EL (cell line): ENCODE measurements at places on chromosomes 2 and 18.

DNA sequence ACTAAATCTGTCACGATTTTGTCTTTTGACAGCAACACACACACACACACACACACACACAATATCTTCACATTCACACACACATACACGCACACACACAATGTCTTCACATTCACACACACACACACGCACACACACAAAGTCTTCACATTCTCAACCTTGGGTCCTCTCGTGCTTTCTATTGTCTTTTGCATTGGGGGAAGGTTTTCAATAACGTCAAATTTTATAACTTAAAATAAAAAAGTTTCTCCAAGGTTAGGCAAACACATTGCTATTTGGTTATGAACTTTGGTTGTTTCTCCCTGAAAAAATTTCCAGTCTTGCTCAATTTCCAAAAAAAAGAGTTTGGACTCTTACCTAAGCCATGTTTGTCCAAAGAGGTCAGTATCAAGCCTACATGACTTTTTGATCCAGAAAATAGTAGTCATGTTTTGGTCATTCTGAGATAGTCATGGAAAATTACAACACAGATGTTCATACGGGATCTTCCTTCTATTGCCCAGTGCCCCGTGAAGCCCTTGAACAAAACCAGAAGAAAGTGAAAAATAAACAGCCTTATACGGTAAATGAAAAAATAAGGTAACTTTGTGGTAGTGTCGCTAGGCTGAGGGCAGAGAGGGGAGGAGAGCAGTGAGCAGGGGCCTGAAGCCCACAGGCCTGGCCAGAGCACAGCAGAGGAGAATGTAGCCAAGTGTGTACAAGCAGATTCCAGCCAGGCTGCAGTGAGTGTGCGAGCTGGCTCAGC lies 542.8 kb upstream of the ID2 start:
- no peak for DNase-seq

DNA sequence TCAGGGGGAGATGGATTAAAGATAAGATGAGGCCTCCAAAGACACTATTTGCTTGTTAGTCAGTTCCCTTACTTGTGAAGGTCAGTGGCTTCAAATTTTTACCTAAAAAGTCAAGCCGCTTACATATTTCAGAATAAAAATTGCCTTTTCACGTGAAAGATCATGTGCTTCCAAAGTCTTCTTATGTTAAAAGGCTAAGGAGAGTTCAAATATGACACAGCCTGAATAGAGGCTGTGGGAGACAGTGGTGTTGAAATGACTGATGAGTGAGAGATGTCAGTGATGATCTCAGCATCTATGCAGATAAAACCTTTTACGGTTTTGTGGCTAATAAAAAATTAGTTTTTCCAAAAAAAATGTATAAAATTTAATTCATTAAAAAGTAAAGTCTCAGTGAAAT lies 40.5 kb downstream of the UPP2 start:
- no peak for DNase-seq

DNA sequence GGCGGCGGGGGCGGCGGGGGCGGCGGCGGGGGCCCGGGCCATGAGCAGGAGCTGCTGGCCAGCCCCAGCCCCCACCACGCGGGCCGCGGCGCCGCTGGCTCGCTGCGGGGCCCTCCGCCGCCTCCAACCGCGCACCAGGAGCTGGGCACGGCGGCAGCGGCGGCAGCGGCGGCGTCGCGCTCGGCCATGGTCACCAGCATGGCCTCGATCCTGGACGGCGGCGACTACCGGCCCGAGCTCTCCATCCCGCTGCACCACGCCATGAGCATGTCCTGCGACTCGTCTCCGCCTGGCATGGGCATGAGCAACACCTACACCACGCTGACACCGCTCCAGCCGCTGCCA lies 644 bp downstream of the ONECUT2 start:
- no peak for DNase-seq

DNA sequence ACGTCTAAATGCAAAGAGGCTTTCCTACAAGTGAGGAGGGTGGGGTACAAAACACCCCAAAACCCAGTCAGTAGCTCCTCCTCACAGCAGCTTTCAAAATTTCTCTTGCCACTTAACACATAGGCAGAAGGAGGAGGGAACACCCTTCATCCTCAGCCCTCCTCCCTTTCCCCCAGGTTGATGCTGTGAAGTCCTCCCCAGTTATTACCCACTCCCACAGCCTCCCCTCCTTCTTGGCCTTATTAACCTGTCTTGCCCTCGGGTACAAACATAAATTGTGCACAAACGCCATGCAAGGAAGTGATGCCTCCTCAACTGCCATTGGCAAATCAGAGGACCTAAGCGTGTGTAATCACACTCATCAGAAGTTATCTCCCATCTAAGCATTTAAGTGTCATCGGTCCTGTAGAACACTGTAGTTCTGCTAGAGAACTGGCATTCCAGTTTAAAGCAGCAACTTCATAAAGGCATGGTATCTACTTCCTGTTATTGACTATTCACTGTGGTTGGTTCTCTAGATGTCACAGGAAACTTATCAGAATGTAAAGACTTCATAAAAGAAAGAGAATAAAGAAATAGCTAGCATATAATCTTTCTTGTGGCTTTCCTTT lies at the start of gene DSC1:
DSC1 (minus strand) TSS at position 32 of the 611 bp plus-strand sequence. CDS start 262 bp downstream, outside the sequence.
- no peak for DNase-seq

DNA sequence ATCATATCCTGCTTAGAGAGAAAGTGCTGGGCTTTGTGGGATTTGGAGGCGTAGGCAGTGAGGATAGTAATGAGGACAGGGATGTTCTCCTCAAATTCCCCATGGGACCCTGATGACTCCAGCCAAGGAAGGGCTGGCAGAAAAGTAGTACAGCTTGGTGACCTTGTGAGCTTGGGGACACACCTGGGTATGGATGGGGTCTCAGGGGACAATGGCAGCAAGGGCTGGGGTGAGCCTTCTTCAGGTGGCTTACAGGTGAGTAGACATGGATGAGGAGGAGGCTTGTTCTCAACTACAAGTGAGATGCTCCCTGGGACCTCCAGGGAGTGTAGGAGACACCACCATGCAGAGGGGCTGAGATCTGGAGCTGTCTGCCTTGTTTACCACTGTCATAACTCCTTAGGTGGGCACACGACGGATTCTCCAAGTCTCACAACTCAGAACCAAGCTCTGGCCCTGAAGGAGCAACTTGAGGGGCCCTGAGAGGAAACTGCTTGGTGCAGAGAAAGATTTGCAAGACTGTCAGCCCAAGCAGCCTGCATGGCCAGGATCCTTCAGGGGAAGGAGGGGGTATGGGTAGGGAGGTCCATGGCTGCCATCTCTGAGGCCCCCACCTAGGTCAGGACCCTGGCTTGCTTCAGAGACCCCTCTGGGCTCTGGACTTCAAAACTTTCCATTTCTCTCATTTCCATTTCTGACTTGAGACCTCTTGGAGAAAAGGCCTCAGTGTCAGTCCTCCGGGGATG lies 262.8 kb downstream of the DYSF start:
- no peak for DNase-seq

GRCh38 chr2:111030260-111030891 lies 90.3 kb upstream of the BCL2L11 start:
- no peak for DNase-seq

- DNase-seq, result no peak
Measured at GRCh38 chr2:156192468-156192867, 140.1 kb downstream of the NR4A2 start.
